Activated T-helper 17 cell treated with anti-CD3 and anti-CD28 coated beads, Interleukin-2, amount 50 U/mL, for 72 hours (primary cell): ENCODE measurements at places on chromosomes 16 and 17. TPM values are rescaled to one million over a fixed set of nuclear protein-coding genes. Genes with fewer than 3 reads are reported as not detected.

EFNB3 gene
- total RNA-seq: not detected

C17orf107 gene
- 0.67 TPM for total RNA-seq

NME3 gene
- 39.3 TPM for total RNA-seq

HDAC5 gene
- total RNA-seq: 45.4 TPM

- no peak for ATAC-seq
Observed at GRCh38 chr16:71414038-71414437, 27.8 kb downstream of the TLE7 start.

GRCh38 chr17:40063187-40063771 is 514 bp downstream of the THRA start:
- no peak for ATAC-seq

DNA sequence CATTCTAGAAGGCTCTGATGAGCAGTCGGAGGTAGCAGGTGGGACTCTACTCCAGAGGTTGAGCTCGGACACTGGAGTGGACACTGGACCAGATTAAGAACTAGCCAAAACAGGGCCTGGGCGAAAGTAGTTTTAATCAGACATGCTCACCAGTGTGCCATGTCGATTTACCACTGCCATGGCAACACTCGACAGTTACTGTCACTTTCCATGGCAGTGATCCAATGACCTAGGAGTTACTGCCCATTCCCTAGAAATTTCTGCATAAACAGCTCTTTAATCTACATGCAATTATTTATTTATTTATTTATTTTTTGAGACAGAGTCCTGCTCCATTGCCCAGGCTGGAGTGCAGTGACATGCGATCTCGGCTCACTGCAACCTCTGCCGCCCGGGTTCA is 7.2 kb upstream of the METTL9 start:
- ATAC-seq: no peak

DNA sequence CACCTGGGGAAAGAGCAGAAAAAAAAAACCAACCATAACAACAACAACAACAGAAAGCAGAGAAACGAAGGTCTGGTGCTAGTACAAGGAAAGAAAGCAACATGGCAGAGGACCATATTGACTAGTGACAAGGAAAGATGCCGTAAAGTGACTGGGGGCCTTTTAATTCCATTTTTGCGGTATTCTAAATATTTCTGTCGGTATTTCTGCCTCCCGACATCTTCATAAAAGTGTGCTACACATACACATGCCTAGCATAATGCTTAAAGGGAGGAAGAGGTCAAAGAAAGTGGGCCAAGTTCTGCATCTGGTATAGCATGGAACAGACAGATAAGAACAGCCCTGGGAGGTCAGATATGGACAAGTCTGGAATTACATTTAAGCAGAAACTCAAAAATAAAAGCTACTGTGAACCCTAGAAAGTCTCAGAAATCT is 19.5 kb upstream of the RNF43 start:
- ATAC-seq: no peak

- no peak for ATAC-seq
Observed at GRCh38 chr16:66919569-66920298, 1.0 kb upstream of the CDH16 start.

DNA sequence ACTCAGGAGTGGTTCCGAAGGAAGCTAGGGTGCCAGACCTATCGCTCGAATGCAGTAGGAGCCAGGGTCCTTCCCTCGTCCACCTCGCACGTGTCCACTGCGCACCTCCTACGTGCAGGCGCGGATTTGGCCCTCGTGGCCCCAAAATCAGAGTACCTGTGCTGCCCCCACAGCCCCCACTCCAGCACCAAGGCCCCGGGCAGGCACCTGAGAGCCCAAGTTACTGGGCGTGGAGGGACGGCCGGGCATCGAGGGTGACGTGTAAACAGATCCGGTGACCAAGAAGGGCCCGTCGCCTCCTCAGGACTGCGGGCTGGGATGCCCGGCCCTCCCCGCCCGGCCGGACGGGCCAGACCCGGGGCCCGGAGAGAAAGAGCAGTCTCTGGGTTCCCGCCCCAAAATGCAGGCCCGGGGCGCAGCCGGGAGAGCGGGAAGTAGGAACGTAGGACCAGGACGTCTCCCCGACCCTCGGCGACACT is 492 bp downstream of the SLC25A39 start:
- ATAC-seq: peak; percentile 2

GRCh38 chr17:7893187-7893880 is 4.7 kb downstream of the CHD3 start:
- ATAC-seq: no peak

DNA sequence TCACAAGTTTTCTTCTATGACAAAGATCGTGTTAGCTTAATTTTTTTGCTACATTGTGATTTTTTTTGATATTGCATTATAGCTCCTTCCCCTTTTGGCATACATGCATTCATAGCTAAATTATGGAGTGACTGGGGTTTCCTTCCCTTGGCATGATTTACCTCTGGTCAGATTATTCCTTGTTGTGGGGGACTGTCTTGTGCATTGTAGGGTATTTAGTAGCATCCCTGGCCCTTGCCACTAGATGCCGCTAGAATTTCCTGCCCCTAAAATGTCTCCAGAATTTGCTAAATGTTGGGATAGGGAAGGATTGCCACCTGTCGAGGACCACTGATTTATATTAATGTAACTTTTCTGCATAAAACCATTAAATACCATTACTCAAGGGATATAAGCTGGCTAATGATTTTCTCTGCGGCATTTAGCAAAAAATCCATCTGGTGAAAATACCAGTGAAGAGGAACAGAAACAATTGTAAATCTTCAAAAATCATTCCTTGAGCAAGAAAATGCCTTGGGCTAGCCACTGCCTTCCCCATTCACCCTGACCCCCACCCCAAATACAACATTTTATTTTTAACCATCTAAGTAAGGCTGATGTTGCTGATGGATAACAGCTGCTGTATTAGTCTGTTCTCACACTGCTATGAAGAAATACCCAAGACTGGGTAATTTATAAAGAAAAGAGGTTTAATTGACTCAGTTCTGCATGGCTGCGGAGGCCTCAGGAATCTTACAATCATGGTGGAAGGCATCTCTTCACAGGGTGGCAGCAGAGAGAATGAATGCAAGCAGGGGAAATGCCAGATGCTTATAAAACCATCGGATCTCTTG is 195.2 kb downstream of the MAP2K6 start:
- no peak for ATAC-seq

GRCh38 chr17:59650642-59651041 is 30.9 kb downstream of the CLTC start:
- ATAC-seq: peak; percentile 51
